ENCODE measurements at places on chromosomes 7 and 10.
A peak's percentile ranks its signal among the peaks of the same experiment; 100 is the strongest.

- DNase-seq, result no peak
Observed at GRCh38 chr10:103193820-103194529, 903 bp upstream of the NT5C2 start.

- no peak for DNase-seq
Observed at GRCh38 chr7:103541026-103541425, 95.0 kb upstream of the SLC26A5 start.

GRCh38 chr10:28975891-28976531 lies 298.7 kb downstream of the BAMBI start:
- DNase-seq, result no peak

DNA sequence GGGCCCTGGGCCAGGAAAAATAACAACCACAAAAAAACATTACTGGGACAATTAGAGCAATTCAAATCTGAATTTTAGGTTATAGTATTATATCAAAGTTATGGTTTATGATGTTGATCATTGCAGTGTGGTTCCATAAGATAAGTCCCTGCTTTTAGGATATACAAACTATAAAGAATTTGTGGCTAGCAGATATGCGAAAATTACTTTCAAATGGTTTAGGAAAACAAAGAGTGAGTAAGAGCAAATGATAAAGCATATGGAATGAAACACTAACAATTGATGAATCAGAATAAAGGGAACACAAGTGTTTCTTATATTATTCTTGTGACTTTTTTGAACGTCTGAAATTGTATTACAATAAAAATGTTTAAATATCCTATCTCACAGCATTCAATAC lies 64.4 kb upstream of the HECTD2 start:
- DNase-seq, result no peak

DNA sequence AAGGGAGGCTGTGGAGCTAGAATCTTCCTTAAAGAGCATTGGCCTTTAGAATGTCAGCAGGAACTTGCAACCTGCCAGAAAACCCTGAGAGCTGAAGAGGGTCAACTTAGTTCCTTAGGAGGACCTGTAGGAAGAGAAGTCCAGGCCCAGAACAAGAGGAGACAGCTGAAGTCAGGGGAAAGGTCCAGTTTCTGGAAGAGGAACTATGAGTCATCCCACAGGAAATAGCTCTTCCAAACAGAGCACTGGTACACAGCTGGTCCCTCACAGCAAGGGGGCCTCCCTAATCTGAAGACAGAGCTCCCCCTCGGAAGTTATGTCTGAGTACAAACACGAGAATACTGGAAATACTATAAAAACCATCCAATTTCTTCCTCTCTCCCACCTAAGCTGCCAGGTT lies 98.9 kb downstream of the HERPUD2 start:
- DNase-seq, result no peak

- no peak for DNase-seq
Observed at GRCh38 chr7:46162609-46163008, 241.5 kb upstream of the IGFBP3 start.

DNA sequence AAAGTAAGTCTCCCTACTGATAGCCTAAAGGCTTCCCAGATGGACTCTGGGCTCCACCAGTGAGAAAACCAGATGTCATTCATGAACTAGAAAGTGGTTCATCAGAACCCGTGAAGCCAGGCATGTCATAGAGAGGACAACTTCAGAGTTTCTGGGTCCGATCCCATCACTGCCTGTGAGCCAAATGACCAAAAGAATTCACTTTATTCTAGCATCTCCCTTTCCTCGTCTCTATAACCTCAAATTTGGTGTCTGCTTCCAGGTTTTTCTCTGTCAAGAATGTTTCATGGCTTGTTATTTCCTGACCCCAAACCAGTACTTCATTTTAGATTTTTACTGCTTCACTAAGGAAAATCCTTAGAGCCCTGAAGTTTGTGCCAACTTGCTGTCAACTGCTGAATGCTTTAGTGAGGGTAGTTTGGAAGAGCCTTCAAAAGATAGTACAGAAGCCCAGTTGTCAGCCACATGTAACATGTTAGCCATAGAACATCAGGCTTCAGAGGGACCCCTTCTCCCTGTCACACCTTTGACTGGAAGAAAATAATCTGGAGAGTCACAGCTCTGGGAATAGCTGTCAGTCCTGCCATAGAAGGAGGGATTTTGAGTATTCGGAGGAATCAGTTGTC lies 34.0 kb downstream of the ITGB8 start:
- DNase-seq, result no peak

- no peak for DNase-seq
Observed at GRCh38 chr7:100472121-100472851, 6.7 kb downstream of the TSC22D4 start.

DNA sequence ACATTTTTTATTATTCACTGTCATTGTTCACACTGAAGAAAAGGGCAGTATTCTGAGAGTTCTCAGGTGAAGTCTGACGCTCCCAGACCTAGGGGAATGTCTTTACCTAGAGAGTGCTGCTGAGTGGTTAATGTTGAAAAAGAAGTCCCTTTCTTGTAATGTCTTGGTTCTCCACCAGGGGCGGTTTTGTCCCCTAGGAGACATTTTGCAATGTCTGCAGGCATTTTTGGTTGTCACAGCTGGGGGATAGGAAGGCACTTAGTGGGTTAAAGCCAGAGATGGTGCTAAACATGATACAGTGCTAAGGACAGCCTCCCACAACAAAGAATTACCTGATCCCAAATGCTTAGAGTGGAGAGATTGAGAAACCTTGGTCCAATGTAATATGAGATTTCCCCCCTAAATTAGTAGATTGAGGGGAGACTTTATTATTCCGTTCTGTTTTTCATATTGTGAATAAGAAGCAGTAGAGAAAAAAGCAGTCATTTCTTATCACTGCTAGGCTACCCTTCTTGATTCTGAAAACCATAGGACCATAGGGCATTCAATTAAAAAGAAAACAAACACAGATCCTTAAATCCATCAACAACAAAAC lies 13.1 kb downstream of the UMAD1 start:
- no peak for DNase-seq

DNA sequence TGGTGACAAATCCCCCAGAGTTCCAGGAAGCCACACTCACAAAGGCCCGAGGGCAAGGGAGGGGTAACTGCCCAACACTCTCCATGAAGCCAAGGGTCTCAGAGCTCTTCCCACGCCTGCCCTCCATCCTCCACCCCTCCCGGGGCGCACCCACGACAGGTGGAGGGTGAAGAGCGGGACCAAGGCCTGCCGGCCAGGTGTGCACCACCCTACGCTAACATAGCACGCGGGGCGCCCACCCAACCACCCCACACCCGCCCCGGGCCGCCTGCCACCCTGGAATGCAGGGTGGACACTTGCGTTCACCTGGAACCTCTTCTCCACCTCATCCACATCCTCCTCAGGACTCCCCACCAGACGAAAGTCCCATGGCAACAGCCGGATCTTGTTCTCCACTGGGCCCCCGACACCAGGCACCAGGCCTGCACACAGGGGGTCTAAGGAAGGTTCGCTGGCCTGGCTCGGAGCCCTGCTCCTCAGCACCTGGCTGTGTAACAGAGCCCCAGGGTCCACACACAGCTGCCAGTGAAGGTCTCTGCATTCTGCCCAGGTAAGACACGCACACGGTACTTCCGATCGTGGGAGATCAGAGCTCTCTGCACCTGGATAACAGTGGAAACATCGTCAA lies 32.7 kb downstream of the MAD1L1 start:
- no peak for DNase-seq

DNA sequence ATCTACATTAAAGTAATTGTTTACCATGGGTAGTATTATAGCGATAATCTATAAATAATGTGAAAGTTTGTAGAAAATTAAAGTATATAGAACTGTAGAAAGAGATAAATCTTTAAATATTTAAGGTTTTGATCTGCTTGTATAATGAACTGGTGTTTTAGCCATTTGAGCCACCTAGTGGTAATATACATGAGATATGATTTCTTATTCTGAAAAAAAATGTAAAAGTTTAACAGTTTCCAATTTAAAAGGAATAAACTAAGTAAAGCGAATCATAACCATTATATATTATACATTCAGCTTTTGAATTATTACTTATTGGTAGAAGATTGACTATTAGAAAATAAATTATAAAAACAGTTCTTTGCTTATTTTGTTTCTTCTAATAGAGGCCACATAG lies 91.2 kb downstream of the OTUD1 start:
- DNase-seq, result no peak

DNA sequence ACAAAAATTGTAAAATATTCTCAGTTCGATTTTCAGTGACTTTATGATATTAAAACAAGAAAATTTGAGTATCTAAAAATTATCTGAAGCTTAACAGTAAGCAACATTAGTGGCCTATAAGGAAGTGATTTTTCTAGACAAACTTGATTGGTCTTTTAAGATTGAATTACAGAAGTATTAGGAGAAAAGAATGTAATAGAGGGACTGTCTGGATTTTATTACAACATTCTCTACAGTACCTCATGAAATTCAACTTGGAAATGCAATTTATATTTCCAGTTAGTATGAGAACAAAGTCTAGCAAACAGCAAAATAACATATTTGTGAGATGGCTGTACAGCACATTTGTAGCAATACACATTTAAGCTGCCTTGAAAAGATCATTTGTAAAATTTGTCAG lies 18.8 kb downstream of the REEP3 start:
- DNase-seq, result no peak

DNA sequence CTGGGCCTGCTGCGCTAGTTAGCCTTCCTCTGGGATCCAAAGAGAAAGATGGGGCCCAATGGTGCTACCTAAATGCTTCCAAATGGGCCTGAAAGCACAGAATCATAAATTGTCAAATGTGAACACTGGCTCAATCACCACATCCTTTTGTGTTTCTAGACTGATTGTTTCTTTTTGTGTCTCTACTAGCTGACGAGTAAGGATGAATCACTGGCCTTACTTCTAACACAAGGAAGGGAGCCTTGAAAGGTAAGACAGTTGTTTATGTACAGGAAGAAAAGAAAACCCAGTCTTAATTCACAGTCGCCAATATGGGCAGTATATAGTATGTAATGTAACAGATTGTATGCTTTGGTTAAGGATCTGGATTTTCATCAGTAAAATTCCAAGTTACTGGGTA lies 89.5 kb downstream of the ZNF92 start:
- DNase-seq, result no peak

GRCh38 chr7:75891815-75892411 lies 13.1 kb downstream of the RHBDD2 start:
- DNase-seq, result no peak

GRCh38 chr10:6647811-6648526 lies 67.9 kb upstream of the PRKCQ start:
- DNase-seq, result peak; percentile 62

DNA sequence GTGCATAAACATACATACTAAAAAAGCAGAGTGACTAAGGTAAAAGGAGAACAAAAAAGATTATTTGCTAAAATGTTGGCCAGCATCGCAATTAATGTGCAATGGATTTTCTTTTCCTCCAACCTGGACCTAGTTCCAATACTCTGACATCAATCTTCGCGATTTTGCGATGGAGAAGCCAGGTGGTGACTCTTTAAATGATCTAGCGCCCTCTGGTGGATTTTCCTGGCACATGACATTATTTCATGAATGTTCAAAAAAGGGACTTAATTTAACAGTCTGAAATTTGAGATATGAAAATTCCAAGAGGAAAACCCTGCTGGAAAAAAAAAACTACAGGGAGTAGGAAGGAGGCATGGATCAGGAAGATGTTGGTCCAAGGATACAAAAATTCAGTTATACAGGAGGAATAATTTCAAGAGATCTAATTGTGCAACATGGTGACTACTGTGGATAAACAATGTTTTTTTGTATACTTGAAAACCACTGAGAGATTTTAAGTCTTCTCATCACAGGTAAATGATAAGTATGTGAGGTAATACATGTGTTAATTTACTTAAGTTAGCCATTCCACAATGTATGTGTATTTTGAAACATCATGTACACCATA lies 4.3 kb upstream of the KCNMA1 start:
- DNase-seq, result no peak

- no peak for DNase-seq
Observed at GRCh38 chr7:26858735-26859134, 5.7 kb downstream of the SKAP2 start.

GRCh38 chr10:6583447-6583846 lies 3.4 kb upstream of the PRKCQ start:
- no peak for DNase-seq

GRCh38 chr10:14478604-14479003 lies 147.9 kb upstream of the FRMD4A start:
- no peak for DNase-seq

GRCh38 chr10:73537288-73537687 lies 41.5 kb upstream of the PPP3CB start:
- no peak for DNase-seq

GRCh38 chr10:72925951-72926465 lies 28.6 kb downstream of the PLA2G12B start:
- DNase-seq, result no peak

DNA sequence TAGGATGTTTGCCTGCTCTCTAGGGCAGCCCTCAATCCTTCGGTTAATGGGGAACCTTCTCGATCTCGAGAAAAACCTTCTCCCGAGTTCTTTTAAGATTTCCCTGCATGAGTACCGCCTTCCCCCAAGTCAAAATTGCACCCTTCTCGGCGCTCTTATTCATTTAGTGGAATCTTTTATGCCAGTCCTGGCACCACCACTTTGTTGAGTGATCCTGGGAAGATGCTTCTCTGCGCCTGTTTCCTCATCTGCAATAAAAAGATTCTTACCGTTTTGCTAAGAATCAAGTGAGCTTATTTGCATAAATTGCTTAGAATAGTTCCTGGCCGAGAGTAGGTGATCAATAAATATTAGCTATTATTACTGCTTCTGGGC lies 697 bp downstream of the ARPC1A start:
- DNase-seq, result no peak

GRCh38 chr10:20281579-20281978 lies 465.3 kb downstream of the PLXDC2 start:
- DNase-seq, result no peak

GRCh38 chr10:61478621-61479312 lies 25.6 kb upstream of the TMEM26 start:
- DNase-seq, result no peak

DNA sequence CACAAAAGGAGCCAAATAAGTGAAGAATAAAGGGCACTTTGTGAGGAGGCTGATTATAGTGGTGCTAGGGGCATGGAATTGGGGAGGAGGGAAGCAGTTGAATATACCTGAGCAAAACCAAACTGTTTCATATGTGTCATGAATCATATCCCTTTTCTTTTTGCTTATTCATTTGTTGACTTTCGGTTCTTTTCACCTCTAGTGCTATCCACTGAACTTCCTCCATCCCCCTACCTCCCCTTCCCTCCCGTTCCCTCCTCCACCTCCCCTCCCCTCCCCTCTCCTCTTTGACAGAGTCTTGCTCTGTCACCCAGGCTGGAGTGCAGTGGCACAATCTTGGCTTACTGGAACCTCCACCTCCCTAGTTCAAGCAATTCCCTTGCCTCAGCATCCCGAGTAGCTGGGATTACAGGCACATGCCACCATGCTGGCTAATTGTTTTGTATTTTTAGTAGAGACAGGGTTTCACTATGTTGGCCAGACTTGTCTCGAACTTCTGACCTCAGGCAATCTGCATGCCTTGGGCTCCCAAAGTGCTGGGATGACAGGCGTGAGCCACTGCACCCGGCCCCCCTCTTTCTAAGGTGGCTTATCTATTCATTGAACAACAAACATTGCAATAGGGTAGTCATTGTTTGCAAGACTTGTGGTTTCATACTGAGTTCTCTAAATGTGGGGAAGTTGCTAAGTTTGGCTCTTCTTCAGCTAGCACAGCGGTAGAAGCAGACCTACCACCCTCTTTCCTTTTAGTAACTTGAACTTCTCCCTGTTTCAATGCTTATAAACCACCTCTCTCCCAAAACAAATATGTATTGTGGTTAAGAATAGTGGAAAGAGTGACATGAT lies 150.4 kb upstream of the PRPS1L1 start:
- DNase-seq, result no peak
